ENCODE measurements at places on chromosomes 12 and 14. TPM values are rescaled to one million over a fixed set of nuclear protein-coding genes. Genes with fewer than 3 reads are reported as not detected.
A peak's percentile ranks its signal among the peaks of the same experiment; 100 is the strongest.

DNA sequence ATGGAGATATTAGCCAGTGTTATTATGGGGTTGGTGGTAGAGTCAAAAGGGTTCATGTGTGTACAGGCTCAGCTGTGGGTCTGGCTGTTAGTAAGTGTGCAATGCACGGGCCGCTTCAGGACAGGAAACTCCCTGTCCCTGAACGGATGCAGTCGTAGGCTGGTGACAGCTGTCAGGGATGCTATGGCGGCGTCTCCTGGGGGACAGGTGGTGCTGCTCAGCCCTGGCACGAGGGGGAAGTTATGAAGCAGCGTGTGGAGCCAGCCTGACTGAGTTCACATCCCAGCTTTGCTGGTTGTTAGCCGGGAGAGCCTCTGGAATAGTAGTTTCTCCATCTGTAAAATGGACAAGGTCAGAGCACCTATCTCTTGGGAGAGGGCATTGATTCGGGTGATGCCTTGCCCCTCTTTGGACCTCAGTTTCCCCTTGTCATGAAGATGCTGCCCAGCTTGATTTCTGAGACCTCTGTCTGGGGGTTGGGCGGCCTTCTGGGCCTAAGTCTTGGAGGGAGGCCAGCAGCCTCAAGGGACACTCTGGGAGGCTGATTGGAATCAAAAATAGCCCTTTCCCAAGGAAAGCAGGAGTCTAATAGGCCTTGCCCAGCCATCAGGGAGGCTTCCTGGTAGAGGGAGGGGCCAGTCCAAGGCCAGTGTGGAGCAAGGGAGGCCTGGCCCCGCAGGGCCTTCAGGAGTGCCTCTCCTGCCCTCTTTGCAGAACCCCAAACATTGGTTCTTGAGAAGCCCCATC, 7.1 kb downstream of the ASB2 start:
- no peak for DNase-seq

GRCh38 chr14:44448951-44449358, 58.1 kb downstream of the FSCB start:
- no peak for DNase-seq

- DNase-seq, result no peak
Measured at GRCh38 chr12:102059343-102059742, 2.4 kb downstream of the WASHC3 start.

DNA sequence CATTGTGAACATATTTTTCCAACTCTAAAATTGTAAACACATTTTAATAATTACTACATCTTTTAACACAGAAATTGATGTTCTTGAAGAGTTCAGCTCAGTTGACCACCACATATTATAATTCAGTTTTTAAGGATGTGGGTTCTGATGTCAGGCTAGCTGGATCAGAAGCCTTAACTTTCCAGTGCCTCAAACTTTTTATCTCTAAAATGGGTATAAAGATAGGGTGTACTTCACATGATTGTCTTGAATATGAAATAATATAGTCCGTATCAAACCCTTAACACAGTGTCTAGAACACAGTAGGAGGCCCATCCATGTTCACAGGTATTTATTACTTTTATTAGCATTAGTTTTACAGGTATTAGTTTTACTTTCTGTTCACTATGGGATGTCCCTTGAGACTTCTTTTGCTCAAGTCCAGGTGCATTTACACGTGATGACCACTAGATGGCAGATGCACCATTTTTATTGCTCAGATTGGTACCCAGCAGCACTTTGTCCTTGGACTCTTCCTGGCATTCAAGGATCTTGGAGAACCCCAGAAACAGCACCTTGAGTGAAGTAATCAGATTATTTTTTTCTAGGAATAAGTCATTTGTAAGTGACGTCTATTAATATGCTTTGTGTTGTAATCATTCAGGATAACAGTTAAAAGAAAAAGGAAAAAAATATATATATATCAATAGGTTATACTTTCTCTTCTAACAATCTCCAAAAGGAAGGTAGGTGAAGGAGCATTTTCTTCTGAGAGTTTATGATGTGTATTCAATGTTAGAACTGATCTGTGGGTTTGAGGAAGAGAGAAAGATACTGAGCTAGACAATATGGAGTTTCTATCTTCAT, 580.2 kb downstream of the ETNK1 start:
- peak; percentile 41 for DNase-seq

GRCh38 chr14:73142216-73142615, 5.9 kb downstream of the PSEN1 start:
- no peak for DNase-seq

DNA sequence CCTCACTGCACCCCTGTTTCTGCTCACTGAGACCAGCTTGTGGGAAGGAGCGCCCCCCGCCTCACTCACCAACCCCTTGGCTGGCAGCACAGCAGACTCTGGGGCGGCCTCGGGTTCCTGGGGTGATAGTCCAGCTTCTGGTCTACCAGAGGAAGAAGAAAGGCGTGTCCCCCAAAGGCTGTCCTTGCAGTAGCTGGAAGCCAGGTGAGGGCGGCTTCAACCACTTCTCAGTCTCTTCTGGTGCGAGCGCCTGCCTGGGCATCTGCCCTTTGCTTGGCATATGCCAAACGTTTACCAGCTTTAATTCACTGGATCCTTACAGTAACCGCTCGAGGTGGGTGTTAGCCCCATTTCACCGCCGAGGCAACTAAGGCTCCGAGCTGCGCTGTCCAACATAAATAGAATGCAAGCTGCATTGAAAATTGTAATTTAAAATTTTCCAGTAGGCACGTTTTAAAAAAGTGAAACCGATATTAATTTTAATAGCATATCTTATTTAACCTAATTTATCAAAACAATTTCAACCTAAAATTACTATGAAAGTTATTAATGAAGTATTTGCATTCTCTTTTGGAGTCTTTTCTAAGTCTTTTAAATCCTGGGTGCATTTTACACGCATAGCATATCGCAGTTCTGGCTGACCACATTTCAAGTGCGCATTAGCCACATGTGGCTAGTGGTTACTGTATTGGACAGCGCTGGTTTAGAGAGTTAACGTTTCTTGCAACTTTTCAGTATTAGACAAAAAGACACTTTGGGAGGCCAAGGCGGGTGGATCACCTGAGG, 872 bp downstream of the FAM177A1 start:
- peak; percentile 5 for DNase-seq

RHOF gene
- polyA plus RNA-seq, result 2.6 TPM

KRT80 gene
- polyA plus RNA-seq, result 7.0 TPM

RSRC2 gene
- 118 TPM for polyA plus RNA-seq

SLCO1B1 gene
- polyA plus RNA-seq, result not detected
